ENCODE measurements at places on chromosomes 7 and 10. TPM values are rescaled to one million over a fixed set of nuclear protein-coding genes. Genes with fewer than 3 reads are reported as not detected.

The PDGFA gene
- 50.6 TPM for total RNA-seq

The ACTL6B gene
- total RNA-seq = not detected

The PSMG3 gene
- total RNA-seq = 7.0 TPM

The NANOS1 gene
- total RNA-seq = 4.6 TPM

The FKBP6 gene
- total RNA-seq = not detected

The GOLGA7B gene
- 0.10 TPM for total RNA-seq

The TWIST1 gene
- total RNA-seq = 16.4 TPM

The NKX2-3 gene
- 6.2 TPM for total RNA-seq

The CHCHD1 gene
- 18.7 TPM for total RNA-seq

The CUZD1 gene
- 0.31 TPM for total RNA-seq

The CTNNA3 gene
- 15.5 TPM for total RNA-seq

The PAX2 gene
- total RNA-seq = not detected

The PON3 gene
- total RNA-seq = 7.2 TPM

The PALD1 gene
- 19.8 TPM for total RNA-seq

The TMEM225B gene
- total RNA-seq = not detected

The SEMA3D gene
- 18.1 TPM for total RNA-seq

The ATG9B gene
- total RNA-seq = 25.8 TPM

The SFTPD gene
- 1.2 TPM for total RNA-seq

The TNPO3 gene
- total RNA-seq = 48.3 TPM

The WNT8B gene
- total RNA-seq = not detected

The HELLS gene
- 39.9 TPM for total RNA-seq

The BTBD16 gene
- 0.41 TPM for total RNA-seq

The ENKUR gene
- total RNA-seq = 0.21 TPM

The WDFY4 gene
- total RNA-seq = 5.7 TPM

The HEPACAM2 gene
- 0.21 TPM for total RNA-seq

The TMEM184A gene
- 22.1 TPM for total RNA-seq

The PLXNA4 gene
- 5.7 TPM for total RNA-seq

The SEMA3E gene
- 3.1 TPM for total RNA-seq

The ANXA8 gene
- total RNA-seq = 9.3 TPM

The CCDC201 gene
- total RNA-seq = not detected

The PTN gene
- 85.1 TPM for total RNA-seq

The MOGAT3 gene
- total RNA-seq = not detected

The SFMBT2 gene
- total RNA-seq = 6.7 TPM

The VAX1 gene
- not detected for total RNA-seq

The NUDCD3 gene
- 88.2 TPM for total RNA-seq

The GSTO1 gene
- 28.8 TPM for total RNA-seq

The FAM13C gene
- 74.0 TPM for total RNA-seq

The RSPH10B2 gene
- not detected for total RNA-seq

The NPSR1 gene
- not detected for total RNA-seq

The ZNF853 gene
- 26.1 TPM for total RNA-seq

The CLDN4 gene
- total RNA-seq = 24.3 TPM

The CYP3A7 gene
- 0.21 TPM for total RNA-seq

The ARHGEF35 gene
- total RNA-seq = 4.2 TPM

The RELN gene
- total RNA-seq = 31.9 TPM

The GPRIN2 gene
- total RNA-seq = 1.3 TPM

The MMP21 gene
- 0.41 TPM for total RNA-seq

The RTKN2 gene
- 8.1 TPM for total RNA-seq

Data from tongue (tissue), 3 donors.